Skeletal muscle cell (primary cell): ENCODE measurements at places on chromosomes 1 and 21.

DNA sequence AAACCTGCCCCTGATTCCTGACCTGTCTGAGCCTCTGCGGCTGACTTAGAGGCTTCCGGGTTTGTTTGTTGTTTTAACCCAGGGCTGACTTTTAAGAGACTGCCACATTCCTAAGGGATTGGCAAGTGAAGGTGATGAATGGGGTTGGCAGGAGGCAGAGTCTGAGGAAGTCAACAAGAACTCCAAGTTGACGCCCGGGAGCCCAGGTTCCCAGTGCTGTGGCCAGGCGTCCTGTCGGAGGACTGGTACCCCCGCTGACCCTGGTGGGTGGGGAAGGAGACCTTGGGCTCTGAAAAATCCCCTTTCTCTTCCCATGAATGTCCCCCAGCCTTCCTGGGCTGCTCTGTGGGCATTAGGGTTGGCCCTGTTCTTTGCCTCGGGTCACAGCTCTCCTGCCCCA is 19.7 kb upstream of the EPS8L3 start:
- DNase-seq, result no peak

DNA sequence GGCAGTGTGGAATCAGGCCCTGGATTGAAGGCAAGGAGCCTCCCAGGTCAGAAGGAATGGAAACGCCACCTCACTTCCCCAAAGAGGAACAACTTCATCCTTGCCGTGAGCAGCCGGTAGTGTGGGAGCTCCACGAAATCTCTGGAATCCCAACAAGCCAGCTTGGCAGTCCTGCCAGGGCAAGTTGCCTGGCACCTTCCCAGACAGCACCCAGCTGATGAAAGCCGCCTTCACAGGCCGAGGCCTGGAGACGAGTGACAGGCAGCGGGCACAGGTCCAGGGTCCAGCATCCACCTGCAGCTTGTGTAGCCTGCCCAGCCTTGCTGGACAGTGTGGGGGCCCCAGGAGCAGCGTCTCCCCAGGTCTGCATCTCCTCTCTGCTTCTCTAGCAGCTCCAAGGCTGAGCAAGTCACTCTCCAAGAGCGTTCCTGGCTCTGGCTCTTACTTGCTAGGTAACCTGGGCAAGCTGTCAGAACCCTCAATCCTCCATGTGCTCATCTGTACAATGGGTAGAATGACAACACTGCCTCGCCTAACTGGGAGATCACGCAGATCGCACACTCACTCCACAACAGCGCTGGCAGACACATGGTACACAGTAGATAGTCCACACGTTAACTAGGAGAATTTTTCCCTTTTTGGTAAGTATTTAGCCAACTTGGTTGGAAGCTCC is 43.0 kb downstream of the ACOT7 start:
- no peak for DNase-seq

DNA sequence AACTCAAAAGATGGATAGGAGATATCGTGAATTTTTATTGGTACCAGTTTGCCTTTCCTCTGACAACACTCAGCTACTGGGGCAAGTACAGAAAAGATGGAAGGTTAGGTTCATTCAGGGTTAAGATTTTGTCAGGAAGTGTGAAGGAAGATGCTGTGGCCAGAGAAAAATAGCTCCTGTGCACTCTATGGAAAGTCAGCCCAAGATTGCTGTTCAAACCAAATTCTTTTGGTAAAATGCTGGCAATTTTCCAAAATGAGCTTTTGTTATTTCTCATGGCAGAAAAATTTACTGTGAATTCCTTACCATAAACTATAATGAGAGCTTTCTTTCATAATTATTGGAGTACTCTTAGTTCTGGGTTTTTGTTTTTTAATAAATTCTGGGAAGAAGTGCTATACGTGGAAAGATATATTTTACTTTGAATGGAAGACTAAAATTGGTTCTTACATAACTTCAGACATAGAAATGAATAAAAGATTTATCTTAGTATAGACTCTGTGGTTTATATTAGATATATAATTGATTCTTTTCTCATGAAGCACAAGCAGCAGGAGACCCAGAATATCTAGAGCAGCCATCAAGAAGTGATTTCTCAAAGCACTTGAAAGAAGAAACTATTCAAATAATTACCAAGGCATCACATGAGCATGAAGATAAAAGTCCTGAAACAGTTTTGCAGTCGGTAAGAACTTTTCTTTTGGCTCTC is 112.2 kb downstream of the USP25 start:
- peak; percentile 41 for DNase-seq

DNA sequence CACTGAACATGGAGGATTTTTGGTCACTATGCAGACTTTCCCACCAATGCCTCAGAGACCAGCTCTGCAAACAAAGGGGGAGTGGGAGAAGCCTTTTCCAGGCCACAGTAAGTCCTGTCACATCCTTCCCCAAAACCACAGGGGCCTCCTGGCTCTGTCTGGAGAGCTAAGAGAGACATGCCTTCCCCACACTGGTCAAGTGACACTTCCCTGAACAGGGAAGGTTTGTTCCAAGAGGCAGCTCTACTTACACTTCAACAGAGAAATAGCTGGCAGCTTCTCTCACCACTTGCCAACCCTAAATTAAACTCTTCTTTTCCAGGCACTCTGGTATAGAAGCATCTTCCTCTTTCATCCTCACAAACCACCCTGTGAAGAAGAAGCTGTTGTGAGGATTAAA is 39.7 kb downstream of the EDN2 start:
- no peak for DNase-seq

DNA sequence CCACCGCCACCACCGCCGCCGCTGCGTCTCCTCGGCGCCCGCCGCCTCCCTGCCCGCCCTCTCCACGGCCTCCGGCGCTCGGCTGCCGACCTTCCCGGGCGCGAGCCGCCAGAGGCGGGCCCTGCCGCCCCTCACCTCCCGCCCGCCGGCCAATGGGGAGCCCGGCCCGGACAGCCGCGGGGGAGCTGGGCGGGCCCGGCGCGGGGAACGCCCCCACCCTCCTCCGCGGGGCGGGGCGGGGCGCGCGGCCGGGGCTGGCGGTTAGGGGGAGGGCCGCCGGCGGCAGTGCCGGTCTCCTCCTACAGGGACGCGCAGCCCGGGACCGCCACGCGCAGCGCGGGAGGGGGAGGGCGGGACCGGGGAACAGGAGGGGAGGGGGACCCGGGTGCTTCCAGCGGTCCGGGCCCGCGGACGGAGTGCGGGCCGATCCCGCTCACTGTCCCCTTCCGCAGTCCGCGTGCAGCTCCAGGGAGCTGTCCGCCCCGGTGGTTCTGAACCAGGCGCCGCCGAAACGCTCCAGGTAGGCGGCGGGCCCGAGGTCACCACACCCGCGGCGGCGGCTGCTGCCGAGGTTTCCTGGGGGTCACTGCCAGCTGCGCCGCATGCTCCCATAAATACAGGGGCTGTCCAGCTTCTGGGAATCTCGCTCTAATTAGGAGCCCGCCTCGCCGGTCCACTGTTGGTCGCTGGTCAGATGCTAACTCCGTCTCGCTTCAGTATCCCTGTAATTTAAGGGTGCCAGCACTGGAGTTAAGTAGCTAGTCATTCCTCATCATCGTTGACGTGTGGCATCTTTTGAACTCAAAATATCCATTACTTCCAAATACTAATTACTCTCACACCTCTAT is at the start of gene PGBD5:
PGBD5 (minus strand) TSS at position 87 of the 848 bp plus-strand sequence. CDS start 404 bp downstream, outside the sequence.
- peak; percentile 12 for DNase-seq

- no peak for DNase-seq
Measured at GRCh38 chr1:227134686-227135314, 183.5 kb downstream of the CDC42BPA start.

- DNase-seq, result no peak
Measured at GRCh38 chr1:47991187-47991586, 6.0 kb downstream of the TRABD2B start.
